ENCODE measurements at places on chromosomes 4 and X. TPM values are rescaled to one million over a fixed set of nuclear protein-coding genes. Genes with fewer than 3 reads are reported as not detected.

The FGF13 gene
- total RNA-seq: not detected

- no peak for DNase-seq
Observed at GRCh38 chr4:30919458-30919857, 199.3 kb downstream of the PCDH7 start.

GRCh38 chrX:119218198-119218597 lies 17.9 kb upstream of the PGRMC1 start:
- DNase-seq: no peak

DNA sequence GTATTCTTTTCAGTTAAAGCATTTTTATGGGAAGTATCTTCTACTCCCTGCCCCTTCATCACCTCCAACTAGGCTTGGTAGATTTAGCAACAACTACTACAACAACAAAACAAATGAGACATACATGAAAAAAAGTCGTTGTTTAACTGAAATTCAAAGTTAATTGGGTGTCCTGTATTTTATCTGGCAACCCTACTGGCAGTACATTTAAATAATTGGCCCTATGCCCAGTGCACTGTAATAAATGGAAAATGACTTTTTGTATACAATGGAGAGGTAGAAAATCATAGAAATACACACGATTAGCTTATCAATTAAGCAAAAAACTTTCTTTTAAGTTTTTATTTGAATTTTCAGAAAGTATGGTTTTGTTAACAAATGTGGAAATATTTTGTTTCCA lies 21.4 kb upstream of the CLGN start:
- no peak for DNase-seq

Measured in activated naive CD4-positive, alpha-beta T cell treated with anti-CD3 and anti-CD28 coated beads, Interleukin-2, amount 50 U/mL, for 72 hours (primary cell).